Omental fat pad (tissue), 4 donors: ENCODE measurements at places on chromosomes 5 and 9.
A peak's percentile ranks its signal among the peaks of the same experiment; 100 is the strongest.

GRCh38 chr9:74697535-74697934 is 190.2 kb downstream of the TRPM6 start:
- no peak for DNase-seq

DNA sequence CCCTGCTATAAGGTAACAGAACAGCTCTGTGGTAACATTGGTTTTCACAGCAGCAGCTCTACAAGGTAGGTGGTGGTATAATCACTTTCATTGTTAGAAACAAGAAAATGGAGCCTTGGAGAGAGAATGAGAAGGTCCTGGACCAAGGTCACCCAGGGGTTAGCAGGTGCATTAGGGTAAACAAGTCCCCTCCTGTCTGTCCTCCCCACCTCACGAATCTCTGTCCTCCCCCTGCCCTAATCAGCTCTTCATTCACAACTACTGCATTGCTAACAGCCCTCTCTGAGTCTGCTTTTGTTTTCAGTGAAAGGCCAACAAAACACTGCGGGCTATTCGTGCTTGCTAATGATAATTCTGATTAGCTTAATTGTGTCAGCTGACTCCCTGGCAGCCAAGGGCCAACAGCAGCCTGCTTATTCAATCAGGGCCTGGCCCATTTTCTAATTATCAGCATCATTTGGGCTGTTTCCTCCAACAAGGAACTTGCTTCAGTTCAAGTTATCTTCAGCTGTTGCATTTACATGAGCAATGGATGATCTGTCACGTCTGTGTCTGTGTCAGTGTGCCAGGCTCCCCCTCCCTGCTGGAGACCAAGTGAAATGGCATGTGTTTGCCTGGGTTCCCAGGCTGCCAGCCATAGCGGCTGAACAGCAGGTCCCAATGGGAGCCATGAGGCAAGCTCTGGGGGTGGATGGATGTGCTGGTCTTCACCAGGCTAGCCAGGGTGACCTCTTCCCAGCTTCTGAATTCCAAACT is 56.7 kb upstream of the EQTN start:
- DNase-seq, result no peak

DNA sequence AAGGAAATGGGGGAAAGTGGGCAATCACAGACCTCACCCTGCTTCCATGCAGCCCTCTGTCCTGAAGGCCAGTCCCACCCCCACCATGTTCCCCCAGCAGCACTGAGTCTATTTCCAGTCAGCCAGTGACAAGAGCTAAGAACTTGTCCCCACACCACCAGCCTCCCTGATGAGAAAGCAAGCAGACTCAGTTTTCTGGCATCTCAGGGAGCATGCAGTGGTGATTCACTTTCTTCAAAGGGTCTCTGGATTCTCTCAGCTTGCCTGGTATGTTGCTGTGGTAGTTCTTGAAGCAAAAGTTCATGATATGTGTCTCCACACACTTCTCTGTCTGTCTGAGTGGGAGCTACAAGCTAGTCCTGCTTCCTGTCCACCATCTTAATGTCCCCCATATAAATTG is 799.9 kb upstream of the TYRP1 start:
- no peak for DNase-seq

DNA sequence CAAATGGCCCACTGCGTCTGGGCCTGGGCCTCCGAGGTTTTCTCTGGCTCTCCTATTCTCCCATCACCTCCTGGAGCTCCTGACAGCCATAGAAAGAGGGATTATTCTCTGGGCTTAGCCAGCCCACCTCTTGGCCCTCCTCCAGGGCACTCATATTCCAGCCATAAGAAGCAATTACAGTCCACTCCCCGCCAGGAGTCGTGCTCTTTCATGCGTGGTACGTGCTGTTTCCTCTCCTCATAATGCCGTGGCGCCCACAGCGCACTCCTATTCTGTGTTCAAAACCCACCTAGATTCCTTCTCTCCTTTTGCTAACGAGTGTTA is 240.8 kb upstream of the ZNF462 start:
- DNase-seq, result no peak

DNA sequence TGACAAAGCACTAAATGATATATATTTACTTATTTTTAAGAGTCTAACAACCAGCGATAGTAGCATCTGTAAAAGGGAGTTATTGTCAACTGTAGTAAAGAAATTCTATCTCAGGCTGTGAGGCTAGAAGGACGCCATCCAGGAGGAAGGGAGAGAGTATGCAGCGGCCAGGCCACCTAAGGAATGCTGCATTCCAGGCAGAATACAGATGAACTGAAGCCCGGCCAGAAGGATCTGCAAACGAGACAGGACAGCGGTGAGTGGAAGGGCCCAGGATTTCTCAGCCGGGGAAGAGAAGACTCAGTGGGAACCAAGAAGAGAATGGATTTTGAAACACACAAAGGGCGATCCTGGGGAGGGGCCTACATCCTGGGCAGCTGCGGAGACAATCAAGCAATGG is 7.4 kb downstream of the RETREG1 start:
- no peak for DNase-seq

DNA sequence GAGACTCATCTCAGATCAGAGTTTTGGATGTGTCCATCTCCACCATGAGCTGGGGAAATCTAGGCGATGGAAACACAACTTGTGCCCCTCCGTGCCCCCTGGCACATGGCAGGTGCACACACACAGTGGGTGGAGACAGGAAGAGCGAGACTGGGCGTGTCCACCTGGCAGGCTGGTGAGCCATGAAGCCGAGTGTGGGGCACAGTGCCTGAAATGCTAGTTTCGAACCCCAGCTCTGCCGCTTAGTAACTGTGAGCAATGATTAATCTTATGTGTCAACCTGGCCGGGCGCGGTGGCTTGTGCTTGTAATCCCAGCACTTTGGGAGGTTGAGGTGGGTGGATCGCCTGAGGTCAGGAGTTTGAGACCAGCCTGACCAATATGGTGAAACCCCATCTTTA is 80.8 kb upstream of the RNU6ATAC start:
- no peak for DNase-seq

GRCh38 chr9:3458806-3459475 is 66.9 kb downstream of the RFX3 start:
- no peak for DNase-seq

DNA sequence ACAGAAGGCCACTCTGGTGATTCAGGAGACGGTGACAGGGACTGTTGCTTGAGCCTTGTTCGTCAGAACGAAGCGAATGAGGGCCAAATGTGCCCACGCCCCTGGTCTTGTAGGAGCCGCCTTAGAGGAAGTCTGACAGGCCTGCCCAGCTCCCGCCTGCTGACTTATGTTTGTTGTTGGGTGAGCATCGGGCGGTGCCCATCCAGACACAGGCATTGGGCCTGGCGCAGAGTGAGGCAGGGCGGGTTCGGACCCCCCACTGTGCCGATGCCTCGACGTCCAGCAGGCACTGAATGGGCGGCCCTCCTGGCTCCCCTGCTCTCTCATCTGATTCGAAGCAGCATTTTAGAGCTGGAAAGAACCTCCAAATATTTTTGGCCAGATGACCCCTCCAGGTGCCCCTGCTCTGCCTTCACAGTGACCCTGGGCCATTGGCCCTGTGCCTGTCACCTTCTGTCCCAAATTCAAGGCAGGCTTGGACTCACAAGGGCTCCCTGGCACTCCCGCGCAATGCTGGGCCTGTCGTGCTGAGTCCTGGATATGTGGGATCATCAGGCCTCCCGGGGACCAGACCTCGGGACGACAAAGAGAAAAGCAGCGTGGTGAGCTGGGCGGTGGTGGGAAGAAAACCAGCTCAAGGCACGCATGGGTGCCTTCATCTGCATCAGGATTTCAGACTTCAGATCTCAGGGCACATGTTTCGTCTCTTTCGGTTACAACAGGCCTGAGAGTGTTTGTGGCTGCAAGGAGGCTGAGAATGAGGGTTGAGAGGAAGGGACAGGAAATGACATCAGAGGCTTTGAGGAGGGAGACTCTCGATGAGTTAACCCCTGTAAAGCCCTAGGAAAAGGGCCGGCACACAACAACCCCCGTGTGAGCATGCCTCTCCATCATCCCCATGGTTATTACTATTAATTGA is 37.1 kb upstream of the OLFM1 start:
- no peak for DNase-seq

GRCh38 chr5:40017918-40018317 is 593.1 kb upstream of the DAB2 start:
- DNase-seq, result no peak

- no peak for DNase-seq
Observed at GRCh38 chr9:124286292-124286931, 28.7 kb downstream of the NEK6 start.

GRCh38 chr9:109802491-109802890 is 22.5 kb downstream of the PALM2AKAP2 start:
- no peak for DNase-seq

DNA sequence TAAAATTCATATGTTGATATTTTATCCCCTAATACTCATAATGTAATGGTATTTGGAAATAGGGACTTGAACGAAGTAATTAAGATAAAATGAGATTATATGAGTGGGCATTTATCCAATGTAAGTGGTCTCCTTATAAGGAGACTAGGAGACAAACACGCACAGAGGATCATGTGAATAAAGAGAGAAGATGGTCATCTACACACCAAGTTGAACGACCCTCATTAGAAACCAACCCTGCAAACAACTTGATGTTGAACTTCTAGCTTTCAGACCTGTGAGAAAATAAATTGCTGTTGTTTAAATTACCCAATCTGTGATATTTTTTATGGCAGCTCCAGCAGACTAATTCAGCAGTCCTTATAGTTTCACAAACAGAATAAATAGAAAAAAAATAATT is 27.5 kb upstream of the SELENOP start:
- DNase-seq, result no peak

DNA sequence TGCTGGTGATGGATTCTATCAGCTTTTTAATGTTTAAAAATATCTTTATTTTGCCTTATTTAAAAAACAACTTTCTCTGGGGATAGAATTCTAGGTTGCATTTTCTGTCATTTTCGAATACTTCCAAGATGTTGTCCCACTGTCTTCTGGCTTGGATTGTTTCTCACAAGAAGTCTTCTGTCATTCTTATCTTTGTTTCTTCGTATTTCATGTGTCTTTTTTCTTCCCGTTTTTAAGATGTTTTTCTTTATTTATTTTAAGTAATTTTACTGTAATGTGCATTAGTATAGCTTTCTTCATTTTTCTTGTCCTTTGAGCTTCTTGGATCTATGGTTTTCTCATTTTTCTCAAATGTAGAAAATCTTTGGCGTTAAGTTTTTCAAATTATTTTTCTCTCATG is 19.1 kb downstream of the STX17 start:
- no peak for DNase-seq

DNA sequence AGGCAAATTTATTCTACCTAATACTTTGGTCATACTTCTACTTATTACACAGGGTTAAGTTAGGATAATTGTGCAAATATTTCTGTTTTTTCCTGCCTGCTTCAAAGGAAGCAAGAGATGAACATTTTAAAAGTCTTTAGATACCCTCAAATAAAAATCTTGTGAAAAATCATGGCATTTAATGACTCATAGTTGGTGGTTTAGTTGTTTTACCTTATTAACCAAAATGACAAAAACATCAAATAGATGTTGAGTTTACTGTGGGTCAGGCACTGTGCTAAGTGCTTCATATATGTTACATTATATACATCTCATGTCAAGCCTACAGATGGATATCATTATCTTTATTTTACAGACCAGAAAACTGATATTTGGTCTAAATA is 54.4 kb downstream of the ZNF474 start:
- no peak for DNase-seq

GRCh38 chr9:108550106-108550505 is 305.7 kb downstream of the ACTL7B start:
- no peak for DNase-seq

GRCh38 chr5:55226934-55227663 is at the start of gene MCIDAS:
MCIDAS (minus strand) TSS chr5:55227315; CDS start chr5:55227138, 177 bp downstream.
- no peak for DNase-seq

DNA sequence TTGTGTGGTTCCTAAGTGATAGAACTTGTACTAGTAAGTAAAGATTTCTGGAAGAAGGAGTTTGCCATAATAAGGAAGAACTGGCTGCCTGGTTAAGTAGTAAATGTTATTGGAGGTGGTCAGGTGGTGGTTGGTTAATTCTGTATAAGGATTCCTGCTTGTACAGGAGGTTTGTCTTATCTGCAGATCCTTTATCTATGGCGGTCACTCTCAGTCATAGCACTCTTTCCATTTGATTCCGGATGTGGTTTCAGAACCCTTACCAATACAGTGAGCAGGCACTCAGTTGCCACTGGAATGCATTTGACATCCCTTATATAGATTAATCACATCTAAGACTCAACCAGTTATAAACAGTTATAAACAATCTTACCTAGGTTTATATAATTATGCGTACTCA is 50.3 kb downstream of the RAD50 start:
- no peak for DNase-seq

DNA sequence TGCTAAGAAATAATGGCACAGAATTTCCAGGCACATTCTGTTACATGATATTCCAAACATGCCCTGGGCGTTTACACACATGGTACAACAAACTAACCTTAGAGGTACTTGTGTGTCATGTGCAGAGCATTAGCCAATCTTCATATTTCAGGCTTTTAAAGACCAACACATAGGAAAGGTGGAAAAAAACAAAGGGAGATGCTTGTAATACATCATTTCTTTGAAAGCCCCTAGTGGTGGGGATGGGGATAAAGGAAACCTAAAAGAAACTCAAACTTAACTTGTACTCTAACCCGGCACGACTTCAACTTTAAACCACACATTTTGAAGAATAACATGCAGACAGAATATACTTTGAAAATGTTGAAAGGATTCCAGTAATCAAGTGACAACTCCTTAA is 133.6 kb downstream of the PTPRD start:
- no peak for DNase-seq

- DNase-seq, result peak; percentile 18
Observed at GRCh38 chr9:134214386-134214765, 50.0 kb upstream of the RNU6ATAC start.

DNA sequence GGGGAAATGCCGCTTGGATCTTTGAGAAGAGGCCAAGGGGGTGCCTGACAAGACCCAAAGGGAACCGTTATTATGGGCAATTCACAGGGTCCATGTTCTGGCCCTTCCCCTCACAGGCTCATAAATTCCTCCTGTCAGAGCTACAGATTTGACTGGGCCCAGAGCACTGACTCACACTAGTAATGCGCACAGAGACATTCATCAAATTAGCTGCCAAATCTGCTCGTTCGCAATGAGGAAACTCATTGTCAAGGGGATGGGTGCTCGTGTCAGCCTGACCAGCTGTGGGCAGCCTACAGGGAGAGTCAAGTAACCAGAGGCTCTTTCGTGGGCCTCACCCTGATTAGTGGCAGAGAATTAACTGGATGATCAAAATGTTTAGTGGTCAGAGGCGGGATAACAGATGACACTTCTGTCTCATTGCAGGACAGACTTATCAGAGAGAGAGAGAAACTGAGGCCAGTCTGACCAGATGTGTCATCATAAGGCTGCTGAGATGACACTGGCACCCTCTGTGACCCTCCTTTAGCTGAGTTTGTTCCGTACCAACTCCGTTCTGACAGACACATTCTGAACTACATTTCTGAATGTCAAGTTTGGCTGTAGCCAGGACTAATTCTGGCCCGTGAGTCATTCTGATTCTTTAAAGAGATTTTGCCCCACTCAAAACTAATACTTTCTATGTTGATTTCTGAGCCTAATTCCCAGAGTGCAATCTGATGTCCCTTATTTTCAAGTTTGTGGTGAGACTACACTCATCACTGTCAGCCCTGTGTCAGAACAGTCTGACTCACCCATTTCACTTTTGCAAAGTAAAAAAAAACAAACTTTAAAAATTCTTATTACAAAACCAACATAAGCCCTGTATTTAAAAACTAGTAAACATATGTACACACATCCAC is 377.1 kb downstream of the ACTL7B start:
- DNase-seq, result no peak
